ENCODE measurements at places on chromosomes 1 and 21. TPM values are rescaled to one million over a fixed set of nuclear protein-coding genes. Genes with fewer than 3 reads are reported as not detected.

NR1I3 gene
- total RNA-seq, result not detected

EPS8L3 gene
- not detected for total RNA-seq

IRF6 gene
- 1.6 TPM for total RNA-seq

AKR7A3 gene
- total RNA-seq, result 0.51 TPM

DNA sequence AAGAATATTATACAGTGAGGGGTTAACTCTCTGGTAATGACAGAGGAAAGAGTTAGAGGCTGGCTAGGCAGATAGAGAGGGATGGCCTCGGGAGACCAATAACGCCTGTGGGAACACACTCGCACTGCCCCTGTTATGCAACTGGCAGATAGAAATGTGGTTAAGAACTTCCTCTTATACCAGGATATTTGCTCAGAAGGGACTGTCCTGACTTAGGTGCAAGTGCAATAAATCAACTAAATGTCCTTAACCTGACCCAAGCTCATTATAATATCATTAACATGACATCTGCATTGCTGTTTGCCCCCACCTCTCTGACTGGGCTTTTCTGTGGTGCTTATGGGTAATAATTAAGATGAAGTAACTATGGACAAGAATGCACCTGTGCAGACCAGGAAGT is 1518.0 kb downstream of the NCAM2 start:
- H3K27me3 ChIP-seq, result no peaks in the 10 kb centered on the region
- no peaks in the 10 kb centered on the region for H3K4me1 ChIP-seq
- H3K36me3 ChIP-seq, result no peaks in the 10 kb centered on the region
- no peak for DNase-seq

GRCh38 chr1:183646776-183647175 is 6.3 kb downstream of the APOBEC4 start:
- H3K4me3 ChIP-seq, result no peak overlapping the region
- no peak overlapping the region for H3K27ac ChIP-seq
- no peak for DNase-seq
- no peaks in the 10 kb centered on the region for H3K36me3 ChIP-seq
- no peaks in the 10 kb centered on the region for H3K4me1 ChIP-seq

DNA sequence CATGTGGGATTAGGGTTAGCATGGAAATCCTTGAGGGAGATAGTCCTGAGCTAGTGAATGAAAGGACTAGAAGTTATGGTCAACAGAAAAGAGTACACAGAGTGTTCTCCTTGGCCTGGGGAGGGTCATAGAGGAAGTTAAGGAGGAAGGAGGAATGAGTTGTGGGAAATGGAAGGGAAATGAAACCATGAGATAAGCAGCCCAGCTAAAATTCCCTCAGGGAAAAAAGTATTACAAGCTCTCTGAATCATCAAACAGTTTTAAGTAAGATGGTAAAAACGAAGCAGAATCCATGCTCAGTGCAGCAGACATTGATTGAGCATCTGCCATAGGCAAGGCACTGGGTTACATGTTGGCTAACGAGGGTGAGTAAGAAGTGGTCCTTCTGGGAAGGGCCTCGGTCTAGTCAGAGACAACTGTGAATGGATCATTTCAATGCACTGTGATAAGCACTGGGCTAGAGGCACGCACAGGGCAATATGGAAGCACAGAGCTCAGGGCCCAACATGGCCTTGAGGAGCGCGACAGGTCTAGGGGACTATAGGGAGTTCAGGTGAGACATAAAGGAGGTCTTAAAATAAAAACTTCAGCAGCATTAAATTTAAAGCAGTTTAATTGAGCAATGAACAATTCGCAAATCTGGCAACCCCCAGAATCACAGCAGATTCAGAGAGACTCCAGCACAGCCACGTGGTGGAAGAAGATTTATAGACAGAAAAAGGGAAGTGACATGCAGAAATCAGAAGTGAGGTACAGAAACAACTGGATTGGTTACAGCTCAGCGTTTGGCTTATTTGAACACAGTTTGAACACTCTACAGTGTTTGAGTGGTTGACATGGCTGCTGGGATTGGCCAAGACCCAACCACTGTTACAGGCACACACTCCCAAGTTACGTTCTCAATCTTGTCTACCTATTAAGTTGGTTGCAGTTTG is 219.5 kb downstream of the HLX start:
- no peaks in the 10 kb centered on the region for H3K36me3 ChIP-seq
- H3K4me3 ChIP-seq, result no peak overlapping the region
- DNase-seq, result peak; percentile 79
- H3K27me3 ChIP-seq, result no peaks in the 10 kb centered on the region
- H3K27ac ChIP-seq, result peak overlapping the region; percentile 87

- peak; percentile 24 for DNase-seq
- no peak overlapping the region for H3K27ac ChIP-seq
- no peaks in the 10 kb centered on the region for H3K4me1 ChIP-seq
Observed at GRCh38 chr1:204578867-204579664, 62.9 kb downstream of the MDM4 start.

GRCh38 chr1:235018161-235018560 is 110.5 kb downstream of the TOMM20 start:
- H3K27me3 ChIP-seq, result no peaks in the 10 kb centered on the region
- no peaks in the 10 kb centered on the region for H3K36me3 ChIP-seq
- DNase-seq, result peak; percentile 99
- no peak overlapping the region for H3K4me3 ChIP-seq

DNA sequence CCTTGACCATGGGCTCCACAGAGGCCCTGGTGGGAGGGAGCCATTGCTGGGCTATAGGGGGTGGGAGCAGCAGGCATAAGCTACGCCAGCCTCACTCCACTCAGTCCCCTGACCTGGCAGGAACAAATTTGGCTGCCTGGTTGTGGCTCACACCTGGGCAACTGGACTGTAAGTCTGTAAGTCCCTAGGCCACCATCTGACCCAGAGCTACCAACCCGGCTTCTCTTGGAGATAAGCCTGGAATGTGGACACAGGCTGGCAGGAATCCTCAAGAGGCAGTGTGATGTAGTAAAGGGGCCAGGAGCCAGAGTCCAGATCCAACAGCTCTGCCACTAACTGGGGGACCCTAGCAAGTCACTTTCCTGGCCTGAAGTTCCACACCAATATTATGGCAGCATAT is 11.4 kb downstream of the NCF2 start:
- no peaks in the 10 kb centered on the region for H3K36me3 ChIP-seq
- H3K27ac ChIP-seq, result no peak overlapping the region

- H3K27me3 ChIP-seq, result no peaks in the 10 kb centered on the region
- DNase-seq, result no peak
- H3K36me3 ChIP-seq, result no peaks in the 10 kb centered on the region
- H3K27ac ChIP-seq, result no peak overlapping the region
Observed at GRCh38 chr1:27392778-27393635, 585 bp downstream of the GPR3 start.

- H3K27ac ChIP-seq, result no peak overlapping the region
- peak; percentile 78 for DNase-seq
- H3K36me3 ChIP-seq, result no peaks in the 10 kb centered on the region
- peak overlapping the region; percentile 21 for H3K4me3 ChIP-seq
- H3K27me3 ChIP-seq, result peaks cover 10% of the 10 kb centered on the region
Observed at GRCh38 chr21:41068967-41069642, 98.9 kb upstream of the BACE2 start.

GRCh38 chr1:151942882-151943281 is 33.6 kb upstream of the THEM4 start:
- H3K4me3 ChIP-seq, result no peak overlapping the region
- peaks cover 43% of the 10 kb centered on the region for H3K4me1 ChIP-seq
- no peaks in the 10 kb centered on the region for H3K27me3 ChIP-seq
- H3K27ac ChIP-seq, result no peak overlapping the region
- no peak for DNase-seq
- H3K36me3 ChIP-seq, result no peaks in the 10 kb centered on the region

GRCh38 chr1:243432136-243432535 is 176.3 kb downstream of the SDCCAG8 start:
- no peaks in the 10 kb centered on the region for H3K4me1 ChIP-seq
- 0 out of 2 replicates have a peak, but pooled peaks cover 6% of the 10 kb centered on the region for H3K36me3 ChIP-seq
- H3K4me3 ChIP-seq, result no peak overlapping the region
- H3K27me3 ChIP-seq, result no peaks in the 10 kb centered on the region

DNA sequence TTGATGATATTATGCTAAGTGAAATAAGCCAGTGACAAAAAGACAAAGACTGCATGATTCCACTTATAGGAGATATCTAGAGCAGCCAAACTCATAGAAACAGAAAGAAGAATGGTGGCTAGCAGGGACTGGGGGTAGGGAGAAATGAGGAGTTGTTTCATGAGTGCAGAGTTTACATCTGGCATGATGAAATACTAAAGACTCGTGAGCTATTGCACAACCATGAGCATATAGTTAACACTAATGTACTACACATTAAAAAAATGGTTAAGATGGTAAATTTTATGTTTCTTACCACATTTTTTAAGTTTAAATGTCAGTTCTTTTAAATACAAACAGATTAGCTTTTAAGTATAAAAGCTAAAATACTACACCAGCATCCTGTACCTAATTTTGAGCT is 57.8 kb downstream of the ESRRG start:
- DNase-seq, result peak; percentile 2
- H3K36me3 ChIP-seq, result no peaks in the 10 kb centered on the region
- no peaks in the 10 kb centered on the region for H3K27me3 ChIP-seq
- H3K4me1 ChIP-seq, result no peaks in the 10 kb centered on the region
- H3K27ac ChIP-seq, result no peak overlapping the region

DNA sequence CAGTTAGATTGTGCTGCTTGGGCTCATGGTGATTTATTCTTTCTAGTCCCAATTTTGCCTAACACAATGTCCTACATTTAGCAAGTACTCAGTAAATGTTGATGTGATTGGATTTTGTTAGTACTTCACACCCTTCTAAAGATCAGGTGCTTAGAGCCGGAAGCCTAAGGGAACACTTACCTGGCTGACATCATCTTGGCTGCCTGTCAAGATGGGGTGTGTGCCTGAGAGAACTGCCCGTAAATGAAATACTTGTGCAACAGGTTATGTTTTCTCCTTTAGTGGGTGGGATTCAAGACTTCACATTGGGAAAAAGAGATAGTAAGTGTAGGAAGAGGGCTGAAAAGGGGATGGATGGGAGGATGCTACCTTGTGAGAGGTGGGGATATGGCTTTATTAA is 75.5 kb upstream of the MACF1 start:
- DNase-seq, result no peak
- no peaks in the 10 kb centered on the region for H3K36me3 ChIP-seq
- H3K4me1 ChIP-seq, result peaks cover 37% of the 10 kb centered on the region
- H3K27me3 ChIP-seq, result no peaks in the 10 kb centered on the region

DNA sequence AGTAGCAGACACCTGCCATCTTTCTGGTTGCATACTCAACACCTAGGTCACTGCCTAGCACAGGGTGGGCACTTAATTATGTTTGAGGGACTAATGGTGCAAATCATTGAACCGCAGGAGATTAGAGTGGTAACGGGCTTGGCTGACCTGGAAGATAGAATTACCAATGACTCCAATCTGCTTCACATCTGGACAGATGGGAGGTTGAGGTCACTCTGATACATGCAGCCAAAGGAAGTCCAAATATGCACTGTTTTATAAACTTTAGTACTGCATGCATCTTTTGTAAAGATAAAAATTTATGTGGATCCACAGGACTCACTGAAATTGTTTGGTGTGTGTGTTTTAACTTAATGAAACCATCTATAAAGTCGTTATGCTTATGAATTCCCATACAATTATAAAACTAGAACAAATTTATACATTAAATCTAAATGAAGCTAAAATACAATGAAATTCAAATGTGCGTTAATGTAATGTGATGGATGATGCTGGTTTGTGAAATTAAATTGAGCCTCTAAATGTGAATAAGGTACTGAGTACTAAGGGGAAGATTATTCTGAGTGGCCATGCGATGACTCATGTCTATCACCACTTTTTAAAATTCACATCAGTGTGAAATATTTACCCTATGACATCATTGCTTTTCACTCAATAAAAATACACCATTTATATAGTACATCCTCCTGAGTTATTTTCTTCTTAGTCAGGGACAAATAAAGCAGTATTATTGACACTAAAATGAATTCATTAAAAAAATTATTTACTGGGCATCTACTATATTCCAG is 224.7 kb upstream of the FAM78B start:
- H3K27me3 ChIP-seq, result no peaks in the 10 kb centered on the region
- H3K4me1 ChIP-seq, result no peaks in the 10 kb centered on the region
- H3K27ac ChIP-seq, result no peak overlapping the region
- no peak overlapping the region for H3K4me3 ChIP-seq

DNA sequence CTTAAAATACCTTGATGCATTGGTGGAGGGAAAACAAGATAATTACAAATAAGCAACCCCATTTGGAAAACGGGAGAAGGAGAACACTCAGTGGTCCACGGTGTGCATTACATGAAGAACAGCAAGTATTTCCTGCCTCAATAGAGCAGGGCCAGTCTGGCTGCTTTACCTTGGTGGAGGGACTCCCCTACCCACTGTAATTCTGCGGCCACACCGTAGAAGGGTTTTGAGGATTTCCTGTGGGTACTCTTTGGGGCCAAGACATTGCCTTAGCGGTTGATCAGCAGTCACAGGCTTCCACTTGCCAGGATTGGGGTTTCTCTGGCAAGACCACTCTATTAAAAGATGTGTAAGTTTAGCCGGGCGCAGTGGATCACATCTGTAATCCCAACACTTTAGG is 16.3 kb upstream of the TMEM54 start:
- no peak overlapping the region for H3K4me3 ChIP-seq
- no peak for DNase-seq
- no peaks in the 10 kb centered on the region for H3K36me3 ChIP-seq
- peaks cover 11% of the 10 kb centered on the region for H3K4me1 ChIP-seq

Measured in GM23248 (cell line).